ENCODE measurements at places on chromosomes 2 and 18.
A peak's percentile ranks its signal among the peaks of the same experiment; 100 is the strongest.

- DNase-seq: no peak
These were observed 86.8 kb downstream of the ERBB4 start for GRCh38 chr2:212451786-212452231.

DNA sequence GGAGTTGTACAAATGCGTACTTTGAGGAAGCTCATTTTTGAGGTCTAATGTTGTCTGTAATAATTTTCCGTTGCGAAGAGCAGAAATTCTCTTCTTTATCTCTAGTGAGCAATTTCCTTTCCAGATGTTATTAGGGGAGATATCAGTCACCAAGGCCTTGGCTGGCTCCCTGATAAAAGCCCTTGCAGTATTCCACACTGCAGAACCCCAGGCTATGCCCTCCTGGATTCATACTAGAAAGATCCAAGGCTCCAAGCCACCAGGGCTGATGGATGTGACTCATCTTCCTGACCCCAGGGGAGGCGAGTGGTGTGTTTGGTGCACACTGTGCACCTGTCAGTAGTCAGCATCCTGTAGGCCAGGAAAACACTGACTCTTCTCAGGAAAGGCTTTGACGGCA is 34.7 kb downstream of the INO80C start:
- no peak for DNase-seq

GRCh38 chr18:8322486-8322885 is 286.8 kb upstream of the RAB12 start:
- no peak for DNase-seq

DNA sequence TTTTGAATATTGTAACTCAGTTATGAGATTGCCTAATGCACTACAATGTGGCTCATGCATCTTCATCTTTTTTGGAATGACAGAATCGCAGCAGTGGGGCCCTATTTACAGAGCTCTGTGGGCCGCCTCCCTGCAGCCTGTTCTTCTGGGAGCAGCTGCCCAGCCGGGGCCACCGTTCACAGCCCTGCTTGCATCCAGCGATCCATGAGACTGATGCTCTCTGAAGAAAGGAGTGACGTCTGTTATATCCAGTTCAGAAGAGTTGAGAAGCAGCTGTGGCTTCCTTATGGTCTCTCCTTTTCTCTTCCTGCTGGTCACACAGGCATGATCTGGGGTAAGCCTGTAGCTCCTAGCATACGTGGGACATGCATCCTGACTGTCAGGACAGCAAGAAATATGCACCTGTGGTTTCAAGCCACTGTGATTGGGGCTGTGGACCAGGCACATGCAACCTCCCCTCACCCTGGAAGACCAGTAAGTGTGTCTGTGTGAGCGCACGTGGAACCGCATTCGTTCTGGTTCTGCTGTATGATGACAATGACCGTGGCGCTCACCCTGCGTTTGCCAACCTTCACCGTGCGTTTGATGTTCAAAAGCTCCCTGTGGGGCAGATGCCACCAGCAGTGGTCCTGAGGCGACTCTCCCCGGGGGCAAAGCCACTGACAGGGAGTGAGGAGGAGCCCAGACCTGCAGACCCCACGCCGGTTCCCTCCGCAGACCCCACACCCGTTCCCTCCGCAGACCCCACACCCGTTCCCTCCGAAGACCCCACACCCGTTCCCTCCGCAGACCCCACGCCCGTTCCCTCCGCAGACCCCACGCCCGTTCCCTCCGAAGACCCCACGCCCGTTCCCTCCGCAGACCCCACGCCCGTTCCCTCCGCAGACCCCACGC is 189.8 kb downstream of the TMEM18 start:
- no peak for DNase-seq

DNA sequence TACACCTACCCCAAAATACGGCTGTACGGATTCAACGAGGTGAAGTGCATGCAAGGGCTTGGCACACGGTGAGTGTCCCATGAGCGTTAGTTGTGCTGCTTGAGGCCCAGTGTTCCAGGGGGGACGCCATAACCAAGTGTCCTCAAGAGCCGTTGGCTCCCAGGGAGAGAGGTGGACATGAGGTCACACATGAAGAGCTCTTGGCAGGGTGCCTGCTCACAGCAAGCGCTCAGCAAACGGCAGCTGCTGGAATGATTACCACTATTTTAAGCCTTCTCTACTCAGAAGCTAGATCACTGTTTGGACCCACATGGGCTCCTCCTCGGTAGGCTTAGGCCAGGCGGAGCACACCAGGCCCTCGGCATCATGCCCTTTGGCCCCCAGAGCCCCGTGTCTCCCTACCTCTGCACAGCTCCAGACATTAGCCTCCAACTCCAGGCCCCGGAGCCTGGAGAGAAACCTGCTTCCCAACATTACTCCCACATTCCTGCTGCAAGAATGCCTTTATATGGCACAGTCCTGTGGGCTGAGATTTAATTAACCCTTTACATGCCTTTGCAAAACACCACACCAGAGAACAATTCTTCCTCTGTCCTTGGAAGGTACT is 68.4 kb upstream of the PPP1CB start:
- DNase-seq: peak; percentile 79

GRCh38 chr2:198615972-198616371 is 811.6 kb downstream of the PLCL1 start:
- DNase-seq: no peak

DNA sequence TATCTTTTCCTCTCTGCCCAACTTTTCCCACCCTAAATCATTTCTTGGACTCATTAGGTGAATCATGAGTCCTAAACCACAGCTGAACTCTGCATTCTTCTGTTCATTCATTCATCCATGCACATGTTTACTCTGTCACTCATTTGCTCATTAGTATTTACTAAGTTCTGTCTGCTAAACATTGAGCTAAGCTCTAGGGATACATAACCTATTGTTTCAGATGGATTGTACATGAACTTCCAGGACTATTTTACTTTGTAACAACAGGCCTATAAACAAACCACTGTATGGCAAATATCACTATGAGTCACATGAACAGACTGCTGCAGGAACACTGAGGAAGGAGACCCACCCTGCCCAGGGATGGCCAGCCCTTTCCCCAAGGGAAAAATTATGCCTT is 14.6 kb upstream of the DYNC2LI1 start:
- no peak for DNase-seq

DNA sequence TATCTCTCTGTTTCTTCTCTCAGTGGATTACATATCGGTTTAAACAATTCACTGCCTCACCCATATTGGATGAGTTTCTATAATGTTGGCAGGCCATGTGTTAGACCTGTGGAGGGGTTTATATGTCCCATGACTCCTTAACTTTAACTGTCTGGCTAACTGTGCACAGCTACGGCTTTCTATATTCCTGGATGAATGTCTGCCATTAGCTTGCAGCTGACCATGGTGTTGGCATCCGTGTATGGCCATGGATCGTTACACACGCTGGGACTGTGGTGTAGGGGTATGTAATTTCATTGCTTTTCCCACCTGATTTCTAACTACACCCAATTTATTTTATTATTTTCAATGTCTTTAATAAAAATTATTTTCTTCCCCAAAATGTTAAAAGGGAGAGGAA is 3.3 kb upstream of the TANC1 start:
- DNase-seq: no peak

- no peak for DNase-seq
These were observed 346.1 kb downstream of the RPRM start for GRCh38 chr2:153132418-153132817.

DNA sequence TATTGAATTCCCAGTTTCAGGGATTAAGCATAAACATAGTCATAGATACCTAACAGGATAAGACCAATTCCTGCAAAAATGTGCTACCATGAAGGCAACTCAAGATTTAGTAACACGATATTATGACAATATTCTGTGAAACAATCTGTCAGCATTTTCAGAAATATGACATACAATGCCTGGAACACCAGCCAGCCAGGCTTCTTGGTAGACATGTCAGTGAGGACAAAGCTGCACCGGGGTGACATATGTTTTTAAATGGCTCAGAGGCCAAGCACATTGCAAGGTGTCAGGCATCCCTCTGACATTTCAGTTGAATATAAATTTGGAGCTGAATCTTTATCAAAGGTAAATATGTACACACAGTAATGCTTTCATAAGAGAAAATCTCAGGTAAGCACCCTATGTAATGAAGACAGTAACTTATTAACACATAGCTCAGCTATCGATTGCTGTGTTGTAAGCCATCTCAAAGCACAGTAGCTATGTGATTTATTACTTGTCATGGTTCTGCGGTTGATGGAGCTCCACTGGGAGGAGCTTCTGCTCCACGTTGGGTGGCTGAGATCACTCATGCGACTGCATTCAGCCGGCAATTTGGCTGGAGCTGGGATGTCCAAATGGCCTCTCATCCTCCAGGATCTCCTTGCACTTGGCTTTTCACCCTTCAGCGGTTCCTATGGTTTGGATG is 31.9 kb upstream of the EML6 start:
- no peak for DNase-seq

DNA sequence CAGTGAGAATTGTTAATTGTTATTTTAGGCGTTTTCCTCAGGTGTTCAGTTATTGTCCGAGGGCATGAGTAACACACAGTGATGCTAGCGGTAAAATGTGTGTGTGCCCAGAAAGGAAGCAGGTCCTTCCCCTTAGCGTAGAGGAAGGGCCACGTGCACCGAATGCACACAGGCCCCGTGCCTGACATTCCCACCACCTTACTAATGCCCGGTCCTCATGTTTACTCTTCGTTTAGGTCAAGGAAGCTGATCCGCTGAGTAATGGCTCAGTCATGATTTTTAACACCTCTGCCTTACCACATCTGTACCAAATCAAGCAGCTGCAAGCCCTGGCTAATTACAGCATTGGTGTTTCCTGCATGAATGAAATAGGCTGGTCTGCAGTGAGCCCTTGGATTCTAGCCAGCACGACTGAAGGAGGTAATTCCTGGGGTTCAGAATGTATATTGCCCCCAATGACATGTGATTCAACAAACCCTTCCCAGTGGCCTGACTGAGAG is 76.7 kb downstream of the MERTK start:
- DNase-seq: no peak

DNA sequence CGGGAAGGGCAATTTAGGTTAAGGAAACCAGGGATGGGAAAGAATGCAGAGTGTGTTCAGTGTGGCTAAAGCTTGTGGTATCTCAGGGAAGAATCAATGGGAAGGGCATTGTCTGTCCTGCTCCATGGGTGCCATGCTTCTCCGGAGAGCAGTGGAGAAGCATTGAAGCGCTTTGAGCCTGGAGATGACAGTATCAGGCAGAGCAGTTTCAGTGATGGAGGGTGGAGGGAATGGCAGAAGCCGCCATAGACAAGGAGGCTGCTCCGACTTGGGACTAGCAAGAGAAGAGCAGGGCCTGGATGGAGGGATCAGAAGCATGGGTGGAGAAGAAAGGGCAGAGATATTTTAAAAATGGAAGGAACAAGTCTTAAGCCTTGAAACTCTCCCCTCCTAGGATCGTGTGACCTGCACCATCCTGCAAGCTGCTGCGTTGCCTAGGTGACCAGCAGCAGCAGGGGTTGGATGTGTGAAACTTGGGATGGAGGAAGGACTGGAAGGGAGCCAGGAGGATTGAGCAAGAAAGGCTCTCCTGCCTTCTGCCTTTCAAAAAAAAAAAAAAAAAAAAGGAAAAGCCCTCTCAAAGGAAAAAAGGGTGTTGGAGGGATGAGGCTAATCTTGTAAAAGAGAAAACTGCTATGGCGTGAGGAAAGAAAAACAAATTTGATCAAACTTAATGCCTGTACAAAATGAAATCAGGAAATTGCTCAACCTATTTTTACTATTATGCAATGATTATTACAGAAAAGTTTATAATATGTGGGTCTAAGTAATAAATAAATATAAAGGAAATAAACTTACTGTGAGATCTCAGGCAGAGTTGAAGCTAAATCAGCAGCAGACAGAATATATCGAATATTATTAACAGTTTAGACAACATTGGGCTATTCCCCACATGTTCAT is 493.8 kb upstream of the NRP2 start:
- DNase-seq: peak; percentile 31

DNA sequence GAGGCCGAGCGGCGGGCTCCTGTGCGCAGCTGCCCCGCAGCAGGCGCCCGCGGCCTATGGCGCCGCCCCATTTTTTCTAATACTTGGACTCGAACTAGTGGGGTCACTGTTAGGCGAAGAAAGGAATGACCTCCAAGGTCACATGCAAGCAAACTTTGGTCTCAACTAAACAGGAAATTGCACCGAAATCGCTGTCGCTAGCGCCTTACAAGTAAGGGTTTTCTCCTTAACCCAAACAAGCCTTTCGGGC is 339 bp downstream of the ACAA2 start:
- peak; percentile 69 for DNase-seq

- DNase-seq: no peak
These were observed 4.8 kb upstream of the ATP6V1C2 start for GRCh38 chr2:10716581-10716980.

DNA sequence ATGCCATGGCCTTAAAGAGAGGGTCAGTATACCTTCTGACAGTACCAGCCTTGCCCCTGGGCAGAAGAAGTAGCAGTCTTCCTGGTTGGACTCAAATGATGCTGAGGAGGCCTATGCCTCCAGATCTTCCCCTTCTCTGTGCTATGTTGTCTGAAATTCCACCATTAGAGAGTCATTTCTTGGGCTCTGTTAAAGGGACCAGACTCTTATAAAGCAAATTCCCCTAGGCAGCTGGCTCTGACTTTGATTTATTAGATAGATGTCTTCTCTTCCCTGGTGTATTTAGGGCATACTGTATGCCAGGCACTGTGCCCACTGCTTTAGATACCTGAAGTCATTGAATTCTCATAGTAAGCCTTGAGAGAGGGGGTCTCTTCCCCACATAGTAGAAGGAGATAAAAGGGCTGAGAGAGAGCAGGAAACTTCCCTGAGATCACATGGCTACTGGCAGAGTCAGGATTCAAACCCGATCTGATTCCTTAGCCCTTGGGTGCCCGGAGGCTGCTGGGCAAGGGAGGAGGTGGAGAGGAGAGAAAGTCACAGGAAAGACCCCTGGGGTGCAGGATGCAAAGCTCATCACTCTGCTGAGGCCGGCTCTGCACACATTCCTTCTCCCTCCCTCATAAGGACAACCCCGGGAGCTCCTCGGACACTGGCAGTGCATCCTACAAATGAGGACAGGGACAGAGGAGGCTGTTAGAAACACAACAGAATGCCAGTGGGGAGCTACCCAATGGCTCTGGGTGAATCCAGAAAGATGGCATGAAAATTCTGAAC is 23.0 kb downstream of the COPS9 start:
- DNase-seq: no peak

DNA sequence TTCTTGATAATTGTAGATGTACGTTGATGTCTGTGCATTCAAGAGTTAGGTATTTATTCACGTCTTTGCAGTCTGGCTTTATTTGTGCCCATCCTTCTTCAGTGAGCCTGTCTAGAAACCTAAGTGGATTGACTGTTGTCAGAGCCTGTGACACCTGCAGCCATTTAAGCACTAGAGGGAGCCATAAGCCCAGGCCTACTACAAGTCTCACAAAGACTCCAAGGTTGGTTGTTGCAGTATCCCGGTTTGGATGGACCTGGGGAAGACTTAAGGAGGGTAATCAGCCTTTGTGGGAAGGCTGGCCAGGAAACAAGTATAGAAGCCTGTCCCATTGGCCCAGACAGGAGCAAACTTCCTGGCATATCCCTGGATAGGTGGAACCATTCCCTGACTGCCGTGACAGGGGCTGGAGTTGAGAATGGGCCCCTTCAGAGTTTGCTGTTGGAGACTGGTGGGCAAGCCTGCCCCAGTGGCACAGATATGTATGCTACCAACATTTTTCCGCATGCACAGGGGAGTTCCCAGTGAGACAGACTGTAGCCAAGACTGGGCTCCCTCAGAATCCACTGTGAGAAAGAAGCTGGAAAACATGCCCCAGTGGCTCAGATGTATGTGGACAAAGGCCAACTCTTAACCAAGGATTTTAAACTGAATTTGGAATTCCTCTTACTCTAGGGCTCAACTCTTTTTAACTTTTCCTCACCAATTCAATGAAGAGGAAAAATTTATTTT is 9.3 kb upstream of the LRRC30 start:
- peak; percentile 46 for DNase-seq

All from muscle of arm (tissue), 14 donors.